ENCODE measurements at places on chromosomes 1 and 21.

DNA sequence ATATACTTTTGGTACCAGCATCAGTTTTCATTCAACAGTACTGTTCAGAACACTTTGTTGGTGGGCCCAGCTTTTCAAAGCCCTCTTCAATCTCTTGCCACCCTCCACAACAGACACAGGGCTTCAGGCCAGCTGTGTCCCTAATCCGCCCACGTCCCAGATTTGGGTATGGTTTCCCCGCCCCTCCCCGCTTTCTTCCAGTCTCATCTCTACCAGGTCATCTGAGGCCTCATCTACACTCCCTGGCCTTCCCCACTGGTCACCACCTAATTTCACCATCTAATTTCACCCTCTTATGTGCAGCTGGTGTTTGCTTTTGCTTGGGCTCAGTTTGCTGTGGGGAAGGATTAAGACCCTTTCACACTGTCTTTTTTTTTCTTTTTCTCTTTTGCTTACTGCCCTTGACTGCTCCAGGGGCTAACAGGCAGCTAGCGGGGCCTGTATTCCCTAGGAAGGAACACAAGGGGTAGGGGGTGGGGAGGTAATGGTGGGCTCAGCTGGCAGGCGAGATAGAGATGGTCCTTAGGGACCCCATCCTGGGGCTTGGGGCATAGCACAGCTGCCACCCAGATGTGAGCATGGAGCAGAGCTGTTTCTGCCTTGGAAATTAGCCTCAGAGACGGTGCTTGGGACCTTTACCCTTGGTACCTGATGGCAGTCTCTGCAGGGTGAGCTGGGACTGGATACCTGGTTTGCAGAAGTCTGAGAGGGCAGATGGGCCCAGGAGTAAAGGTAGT lies 3.8 kb upstream of the EPB41 start:
- no peak for DNase-seq

- no peak for DNase-seq
These were observed 35.2 kb upstream of the RGS8 start for GRCh38 chr1:182719553-182719952.

DNA sequence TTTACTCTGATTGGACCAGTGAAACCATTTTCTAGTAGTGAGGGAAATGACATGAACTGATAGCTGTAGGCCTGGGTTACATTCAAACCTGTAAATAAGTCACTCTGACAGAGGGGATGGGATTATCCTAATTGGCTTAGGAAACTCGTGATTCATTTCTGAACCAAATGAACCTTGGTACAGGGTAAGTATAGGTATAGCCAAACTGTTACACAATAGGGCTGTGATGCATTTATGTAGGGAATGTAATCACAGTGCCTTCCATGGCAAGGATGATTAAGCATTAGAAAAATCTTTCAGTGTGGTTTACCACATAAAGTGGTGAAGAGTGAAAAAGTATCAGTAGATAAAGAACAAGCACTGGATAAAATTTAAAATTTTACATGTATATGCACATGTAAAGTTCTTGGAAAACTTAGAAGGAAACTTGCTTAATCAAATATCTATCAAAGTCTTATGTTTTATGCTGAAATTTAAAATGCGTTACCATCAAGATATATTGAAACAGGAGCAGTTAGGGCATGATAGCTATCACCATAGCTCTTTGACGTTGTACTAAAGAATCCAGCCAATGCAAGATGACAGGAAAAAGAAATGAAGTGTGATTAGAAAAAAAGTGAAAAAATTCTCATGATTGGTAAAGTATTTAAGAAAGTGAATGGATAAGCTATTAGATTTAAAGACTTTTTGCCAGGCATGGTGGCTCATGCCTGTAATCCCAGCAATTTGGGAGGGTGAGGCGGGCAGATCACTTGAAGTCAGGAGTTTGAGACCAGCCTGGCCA lies 63.0 kb downstream of the RABGAP1L start:
- DNase-seq = no peak

DNA sequence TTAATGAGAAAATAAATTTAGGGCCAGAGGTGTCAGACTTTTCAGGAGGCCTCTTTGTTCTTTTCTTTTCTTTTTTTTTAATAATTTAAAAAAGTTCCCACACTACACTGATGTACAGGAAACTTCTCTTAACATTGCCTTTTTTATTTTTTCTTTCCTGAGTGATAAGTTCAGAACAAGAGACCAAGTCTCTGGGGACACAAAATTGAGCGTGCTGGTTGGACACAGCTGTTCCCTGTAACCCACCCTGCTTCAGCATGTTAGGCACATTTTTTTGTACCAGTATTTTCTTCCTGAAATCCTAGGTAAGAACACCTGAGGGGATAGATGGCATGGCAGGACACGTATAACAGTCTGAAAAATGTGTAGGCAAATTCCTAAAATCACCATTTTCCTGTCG lies 50.1 kb downstream of the PBX1 start:
- no peak for DNase-seq

- DNase-seq = no peak
These were observed at the start of gene OLIG1 for GRCh38 chr21:33069994-33070743. Gene OLIG1, plus strand, starts transcription at chr21:33070141. Its CDS starts 106 bp downstream, at chr21:33070247.

- no peak for DNase-seq
These were observed 21.3 kb upstream of the KCNQ4 start for GRCh38 chr1:40762144-40762923.

DNA sequence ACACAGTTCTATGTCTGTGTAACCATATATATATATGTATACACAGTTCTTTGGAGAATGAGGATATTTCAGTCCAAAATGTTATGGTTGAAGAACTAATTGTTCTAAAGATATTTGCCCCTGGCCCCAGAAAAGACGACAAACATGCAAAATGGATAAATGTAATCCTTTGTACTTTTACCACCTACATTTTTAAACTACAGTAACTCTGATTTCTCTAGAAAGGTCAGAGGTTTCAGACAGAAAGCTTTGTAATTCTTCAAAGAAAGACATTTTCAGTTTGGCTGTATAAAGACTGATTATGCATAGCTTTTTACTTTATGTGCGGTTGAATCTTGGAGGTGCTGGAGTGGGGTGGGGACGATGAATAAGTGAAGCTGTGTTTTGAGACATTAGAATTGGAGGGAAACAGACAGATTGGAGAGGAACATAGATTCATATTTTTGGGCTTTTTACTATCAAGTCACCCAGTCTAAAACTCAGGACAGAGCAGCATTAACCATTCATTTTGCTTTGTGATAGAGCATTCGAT lies 16.6 kb downstream of the NFIA start:
- no peak for DNase-seq

- no peak for DNase-seq
These were observed 2.3 kb downstream of the DHX9 start for GRCh38 chr1:182841368-182841988.

DNA sequence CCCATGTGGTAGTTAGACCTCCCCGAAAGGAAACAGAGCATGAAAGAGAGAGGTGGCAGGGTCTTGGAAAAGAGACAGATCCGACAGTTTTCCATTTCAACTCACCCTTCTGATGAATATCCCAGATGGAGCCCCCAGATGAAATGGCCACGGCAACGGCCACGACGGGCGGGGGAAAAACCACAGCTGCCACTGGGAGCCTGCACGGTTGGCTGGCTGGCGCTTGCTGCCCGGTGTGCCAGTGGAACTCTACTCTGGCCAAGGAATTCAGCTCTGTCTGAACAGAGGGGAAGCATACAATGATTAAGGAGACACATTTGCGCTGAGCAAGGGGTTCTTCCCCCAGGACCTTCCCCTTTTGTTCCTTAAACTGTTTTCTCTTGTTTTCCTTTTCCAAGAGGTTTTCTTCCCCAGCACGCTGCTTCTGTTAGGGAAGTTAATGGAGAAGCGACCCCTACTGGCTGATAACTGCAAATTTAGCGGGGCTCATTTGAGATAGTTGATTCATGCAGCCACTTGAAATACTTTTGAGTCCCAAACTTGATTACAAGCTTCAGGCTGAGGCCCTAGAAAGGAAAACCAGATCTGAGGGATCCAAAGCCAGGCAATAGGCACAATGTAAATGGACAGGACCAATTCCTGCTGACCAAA lies 1122.5 kb downstream of the NCAM2 start:
- DNase-seq = no peak

- no peak for DNase-seq
These were observed 108.6 kb downstream of the GPR52 start for GRCh38 chr1:174556392-174556791.

DNA sequence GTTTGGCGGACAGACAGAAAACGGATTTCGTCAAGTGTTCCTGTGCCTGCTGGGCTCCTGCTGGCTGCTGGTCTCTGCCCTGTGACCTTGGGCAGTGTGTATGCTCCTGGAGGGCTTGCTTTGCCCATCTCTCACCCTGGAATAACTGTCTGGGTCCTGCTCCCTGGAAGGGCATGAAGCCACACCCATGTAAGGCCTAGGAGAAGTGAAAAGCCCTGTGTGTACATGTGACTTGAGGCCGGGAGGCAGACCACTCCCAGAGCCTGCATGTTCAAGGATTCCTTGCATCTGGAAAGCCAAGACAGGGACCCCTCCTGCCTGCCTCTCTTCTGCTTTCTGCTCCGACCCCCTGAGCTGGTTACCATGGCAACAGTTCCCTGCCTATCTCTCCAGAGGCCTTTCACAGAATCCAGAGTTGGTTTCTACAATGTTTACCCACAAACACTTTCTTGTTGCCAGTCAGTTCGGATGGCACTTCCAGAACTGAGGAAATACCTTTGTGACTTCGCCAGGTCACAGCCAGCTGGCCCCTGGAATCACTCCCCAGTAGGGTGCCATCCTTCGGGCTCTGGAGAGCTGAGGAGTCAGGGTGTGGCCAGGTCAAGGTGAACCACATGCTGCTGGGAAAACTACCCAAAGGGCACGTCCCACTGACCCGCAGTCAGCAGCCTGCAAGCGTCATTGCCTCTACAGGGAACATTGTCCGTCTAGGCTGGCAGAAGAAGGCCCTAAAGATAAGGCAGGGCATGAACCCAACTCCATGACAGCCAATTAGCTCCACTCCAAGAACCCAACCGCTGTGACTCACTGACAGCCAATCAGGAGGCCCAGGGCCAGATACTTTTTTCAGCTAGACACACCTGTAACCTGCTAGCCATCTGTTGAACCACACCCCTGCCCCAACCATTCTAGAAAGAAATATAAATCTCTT lies 14.7 kb upstream of the GPR37L1 start:
- no peak for DNase-seq

DNA sequence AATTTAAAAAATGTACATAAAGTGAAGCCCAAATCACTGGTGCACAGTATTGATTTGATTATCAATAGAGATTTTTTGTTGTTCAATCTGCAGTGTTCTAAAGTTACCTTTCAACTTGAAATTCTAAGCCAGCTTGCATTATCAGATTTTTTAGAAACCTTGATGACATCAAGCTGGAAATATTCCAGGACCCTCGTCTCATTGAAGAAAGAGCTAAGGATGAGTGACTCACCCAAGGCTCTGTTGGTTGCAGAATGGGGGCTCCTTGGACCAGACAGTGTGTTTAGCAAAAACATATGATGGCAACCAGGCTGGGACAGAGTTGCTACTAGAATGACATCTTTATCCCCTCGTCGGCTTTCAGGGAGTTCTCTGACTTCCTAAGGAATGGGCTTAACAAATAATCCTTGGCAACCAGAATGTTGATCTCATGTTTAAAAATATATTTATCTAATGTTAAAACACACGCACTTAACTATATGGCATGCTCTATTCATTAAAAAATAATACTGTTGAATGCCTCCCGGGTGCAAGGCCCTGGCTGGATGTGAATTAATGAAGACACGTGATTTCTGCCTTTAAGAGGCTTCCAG lies 79.7 kb downstream of the RUNX3 start:
- no peak for DNase-seq

All from NCI-H2081 treated with DMSO at 0.1 percent for 48 hours (cell line).